ENCODE measurements at places on chromosomes 1 and 21. TPM values are rescaled to one million over a fixed set of nuclear protein-coding genes. Genes with fewer than 3 reads are reported as not detected.

DNA sequence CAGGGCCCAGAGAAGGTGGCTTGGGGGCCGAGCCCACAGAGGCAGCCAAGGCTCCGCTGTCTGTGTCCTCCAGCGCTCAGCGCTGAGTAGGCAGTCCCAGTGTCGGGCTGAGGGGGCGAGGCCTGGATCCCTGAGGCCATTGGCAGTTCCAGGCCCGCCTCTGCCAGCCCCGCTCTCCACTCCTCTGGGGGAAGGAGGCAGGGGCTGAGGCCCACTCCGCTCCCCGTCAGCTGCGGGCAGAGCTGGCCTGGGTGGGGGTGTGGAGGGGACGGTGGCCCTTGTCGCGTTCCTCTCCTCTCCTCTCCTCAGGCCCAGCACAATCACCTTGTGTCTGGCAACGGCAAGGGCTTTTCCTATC lies 132.8 kb downstream of the CASZ1 start:
- DNase-seq = no peak

DNA sequence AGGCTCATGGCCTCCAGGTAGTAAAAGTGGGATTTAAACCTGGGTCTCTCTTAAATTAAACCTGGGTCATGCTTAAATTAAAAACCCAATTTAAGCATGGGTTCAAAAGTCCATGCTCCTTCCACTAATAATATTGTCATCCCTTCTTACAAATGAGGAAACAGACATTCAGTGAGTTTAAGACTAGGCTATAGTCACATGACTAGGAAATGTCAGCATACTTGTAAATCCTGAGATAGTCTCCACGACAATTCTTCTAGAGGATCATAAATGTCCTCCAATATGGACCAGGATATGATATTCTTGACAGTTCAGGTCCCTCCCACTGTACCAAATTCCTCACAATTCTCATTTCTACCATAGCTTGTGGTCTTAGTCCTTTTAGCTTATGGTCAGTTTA lies 10.5 kb upstream of the IGFN1 start:
- DNase-seq = no peak

GRCh38 chr1:232626452-232626851 lies 3.5 kb downstream of the SIPA1L2 start:
- DNase-seq = no peak

GRCh38 chr1:4652631-4653327 lies 1.6 kb upstream of the AJAP1 start:
- no peak for DNase-seq

GRCh38 chr21:36700971-36701755 lies 2.2 kb downstream of the SIM2 start:
- no peak for DNase-seq

DNA sequence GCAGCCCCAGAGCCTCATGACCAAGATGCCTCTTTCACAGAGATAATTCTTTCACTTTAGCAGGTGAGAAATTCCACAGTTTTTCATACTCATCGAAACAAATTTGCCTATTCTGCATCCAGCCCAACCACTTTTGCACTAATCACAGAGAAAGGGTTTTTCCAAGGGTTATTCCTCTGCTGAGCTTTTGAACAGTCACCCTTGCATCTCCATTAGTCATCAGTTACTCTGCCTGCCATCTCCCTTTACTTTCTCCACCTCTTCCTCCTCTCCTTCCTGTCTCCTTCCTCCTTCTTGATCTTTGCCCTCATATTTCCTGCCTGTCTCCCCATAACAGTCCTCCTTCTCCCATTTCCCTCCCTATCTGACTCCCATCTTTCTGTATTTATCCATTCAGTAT lies 43.9 kb downstream of the FH start:
- no peak for DNase-seq

Gene RORC
- total RNA-seq = not detected

Gene PTPRC
- not detected for total RNA-seq
